ENCODE measurements at places on chromosomes 5 and 9.

GRCh38 chr5:35545190-35545589 is 72.5 kb upstream of the SPEF2 start:
- no peak for DNase-seq

DNA sequence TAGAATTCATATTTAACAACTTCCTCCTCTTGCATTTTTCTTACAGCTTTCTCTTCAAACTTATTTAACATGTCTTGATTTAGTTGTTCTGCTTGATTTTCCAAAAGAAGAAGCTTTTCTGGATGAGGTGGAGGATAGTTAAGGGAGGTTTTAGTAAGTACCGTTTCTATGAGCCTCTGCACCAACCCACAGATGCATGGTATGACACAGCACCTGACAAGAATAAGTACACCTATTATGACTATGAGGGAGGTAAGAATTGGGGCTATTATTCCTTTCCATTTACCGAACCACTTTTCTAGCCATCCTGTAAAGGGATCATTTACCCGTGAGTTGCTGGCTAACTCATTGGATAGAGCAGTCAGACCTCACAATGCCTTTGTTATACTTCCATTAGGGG is 2.5 kb upstream of the HMGCS1 start:
- DNase-seq, result no peak

DNA sequence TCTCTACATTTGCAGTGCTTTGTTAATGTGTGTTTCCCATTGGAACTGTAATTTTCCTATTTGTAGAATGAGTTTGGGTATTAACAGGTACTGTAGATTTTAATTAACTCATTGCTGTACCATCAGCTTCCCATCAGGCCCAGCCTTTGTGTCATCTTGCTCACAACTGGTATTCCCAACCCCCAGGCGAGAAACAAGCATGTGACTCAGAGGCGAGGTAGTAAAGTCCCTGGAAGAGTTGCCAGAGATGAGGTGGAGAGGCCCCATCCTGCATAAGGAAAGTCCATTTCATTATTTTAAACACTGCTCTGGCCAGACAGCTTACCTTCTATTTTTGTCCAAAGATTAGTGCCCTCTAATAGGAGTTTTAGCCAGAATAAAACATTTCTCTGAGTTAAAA is 29.9 kb downstream of the ADCY2 start:
- DNase-seq, result no peak

GRCh38 chr5:14415024-14415697 is 166.4 kb upstream of the OTULINL start:
- DNase-seq, result no peak

DNA sequence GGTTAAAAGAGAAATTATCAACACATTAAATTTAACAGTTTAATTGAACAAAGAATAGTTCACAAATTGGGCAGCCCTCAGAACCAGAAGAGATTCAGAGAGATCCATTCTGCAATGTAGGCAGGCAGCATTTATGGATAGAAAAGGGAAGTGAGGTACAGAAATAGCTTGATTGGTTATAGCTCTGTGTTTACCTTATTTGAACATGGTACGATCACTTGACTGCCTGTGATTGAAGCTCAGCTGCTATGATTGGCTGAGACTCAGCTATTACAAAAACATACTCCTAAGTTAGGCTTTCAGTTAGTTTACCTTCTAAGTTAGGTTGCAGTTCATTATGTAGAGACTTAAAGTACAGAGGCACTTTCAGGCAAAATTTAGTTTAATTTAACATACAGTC is 7.3 kb downstream of the CNTRL start:
- DNase-seq, result no peak

DNA sequence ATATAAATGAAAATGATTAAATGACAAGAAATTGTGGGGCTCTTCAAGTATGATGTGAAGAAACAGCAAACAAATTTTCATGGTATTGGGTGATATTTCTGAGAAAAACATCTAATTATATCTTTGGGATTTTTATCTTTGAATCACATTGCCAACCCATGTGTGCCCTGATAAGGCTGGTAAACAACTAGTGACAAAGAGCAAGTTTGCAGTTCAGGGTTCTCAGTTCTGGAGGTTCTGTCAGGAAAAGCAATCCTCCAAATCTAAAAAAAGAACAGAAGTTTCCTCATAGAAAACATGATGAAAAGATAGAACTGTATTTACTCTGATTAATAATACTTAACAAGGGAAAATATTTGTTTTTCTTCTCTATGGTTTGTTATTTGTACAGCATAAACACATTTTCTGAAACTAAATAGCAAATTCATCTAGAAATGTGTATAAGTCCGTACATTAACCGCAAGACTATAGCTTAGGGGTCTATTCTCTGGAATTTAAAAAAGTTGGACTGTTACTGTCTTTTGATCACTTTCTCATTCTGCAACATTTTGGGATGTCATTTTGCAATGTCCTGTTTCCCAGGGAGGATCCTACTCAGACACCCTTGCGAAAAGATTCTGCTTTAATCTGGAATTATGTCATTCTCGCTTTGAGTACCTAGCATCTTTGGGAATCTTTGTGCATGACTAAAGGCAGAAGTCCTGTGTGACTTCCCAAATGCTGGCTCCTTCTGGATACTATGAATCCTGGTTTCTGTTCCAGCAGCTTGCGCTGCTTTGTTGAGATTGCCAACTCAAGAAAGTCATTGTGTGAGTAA is 308.5 kb downstream of the ADGRV1 start:
- no peak for DNase-seq

DNA sequence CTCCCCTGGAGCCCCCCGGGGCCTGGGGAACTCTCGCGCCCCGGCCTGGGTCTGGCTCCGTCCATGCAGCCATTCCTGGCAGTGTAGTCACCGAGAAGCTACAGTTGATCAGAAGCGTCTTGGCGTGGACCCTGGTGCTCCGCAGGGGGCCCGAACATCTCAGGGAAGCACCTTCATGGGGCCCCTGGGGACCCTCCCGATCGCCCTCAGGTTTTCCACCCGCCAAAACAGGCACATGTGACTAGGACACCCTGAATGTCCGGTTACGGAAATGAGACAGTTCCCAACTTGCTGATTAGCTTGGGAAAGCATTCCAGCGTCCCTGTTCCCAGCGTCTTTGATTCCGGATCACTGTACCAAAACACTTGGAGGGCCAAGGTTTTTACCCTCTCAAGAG is 472 bp downstream of the FBXO4 start:
- DNase-seq, result no peak
